ENCODE measurements at places on chromosomes 6 and 20. TPM values are rescaled to one million over a fixed set of nuclear protein-coding genes. Genes with fewer than 3 reads are reported as not detected.
A peak's percentile ranks its signal among the peaks of the same experiment; 100 is the strongest.

DNA sequence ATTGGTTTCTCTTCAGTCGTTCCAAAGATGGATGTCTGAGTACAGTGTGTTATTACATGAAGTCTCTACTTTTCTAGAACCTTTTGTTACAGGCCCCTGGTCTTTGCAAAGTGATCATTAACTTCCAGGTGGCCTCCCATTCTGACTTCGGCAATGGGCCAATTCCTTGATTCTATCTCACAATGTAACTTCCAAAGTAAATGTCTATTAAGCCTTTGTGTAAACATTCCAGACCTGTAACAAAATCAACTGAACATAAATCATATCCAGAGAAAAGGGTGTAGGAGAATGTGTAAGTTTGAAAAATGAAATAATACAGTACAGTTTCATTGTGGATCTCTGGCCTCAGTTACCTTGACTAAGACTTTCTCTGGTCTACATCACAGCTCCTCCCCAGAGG, 187.8 kb upstream of the JAG1 start:
- no peak overlapping the region for H3K27ac ChIP-seq
- H3K36me3 ChIP-seq = no peaks in the 10 kb centered on the region
- no peaks in the 10 kb centered on the region for H3K27me3 ChIP-seq
- no peaks in the 10 kb centered on the region for H3K4me1 ChIP-seq

DNA sequence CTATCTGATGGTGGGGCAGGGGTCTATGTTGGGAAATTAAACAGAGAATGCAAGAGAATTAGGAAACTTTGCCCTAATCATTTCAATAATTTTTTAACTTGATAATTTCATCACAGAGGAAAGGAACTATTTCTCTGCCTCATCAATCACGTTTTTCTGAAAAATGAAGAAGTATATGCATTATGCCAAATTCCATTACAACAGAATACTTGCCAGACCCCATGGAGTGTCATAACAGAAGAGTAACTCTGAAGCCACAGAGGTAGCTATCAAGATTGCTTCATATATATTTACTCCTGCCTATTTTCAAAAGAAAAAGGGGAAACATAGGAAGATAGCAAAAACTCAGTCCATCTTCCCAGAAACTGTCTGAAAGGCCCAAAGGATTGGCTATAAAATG, 5.7 kb upstream of the USP49 start:
- no peaks in the 10 kb centered on the region for H3K4me1 ChIP-seq
- H3K27ac ChIP-seq = no peak overlapping the region
- no peaks in the 10 kb centered on the region for H3K27me3 ChIP-seq
- H3K4me3 ChIP-seq = no peak overlapping the region
- no peak for DNase-seq
- peaks cover 23% of the 10 kb centered on the region for H3K36me3 ChIP-seq

DNA sequence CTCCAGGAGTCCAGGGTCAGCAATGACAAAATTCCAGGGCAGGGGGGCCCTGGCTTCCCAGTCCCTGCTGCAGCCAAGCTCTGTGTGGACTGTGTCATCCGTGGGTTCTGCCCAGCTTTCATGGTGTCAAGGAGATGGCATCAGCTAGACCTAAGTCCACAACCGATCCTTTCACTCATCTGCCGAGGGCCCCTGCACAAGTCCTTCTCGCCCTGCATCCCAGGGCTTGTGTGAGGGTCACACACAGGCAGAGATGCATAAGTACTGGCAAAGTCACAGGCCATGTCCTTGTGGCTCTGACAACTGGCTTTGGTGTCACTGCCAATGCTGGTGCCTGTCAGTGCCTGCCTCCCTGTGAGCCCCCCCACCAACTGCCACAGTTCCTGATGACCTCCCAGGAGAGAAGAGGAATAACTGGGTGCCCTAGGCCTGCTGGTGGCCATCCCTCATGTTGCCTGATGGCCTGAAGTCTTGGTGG, 181.4 kb upstream of the CST7 start:
- no peak overlapping the region for H3K4me3 ChIP-seq
- DNase-seq = peak; percentile 17
- H3K27ac ChIP-seq = no peak overlapping the region

The ASIP gene
- not detected for polyA plus RNA-seq

GRCh38 chr6:162443101-162443500, 284.5 kb downstream of the PRKN start:
- H3K27me3 ChIP-seq = no peaks in the 10 kb centered on the region
- no peak overlapping the region for H3K27ac ChIP-seq
- H3K4me3 ChIP-seq = no peak overlapping the region
- H3K4me1 ChIP-seq = no peaks in the 10 kb centered on the region

The SPATA25 gene
- polyA plus RNA-seq = 2.4 TPM

The ATG5 gene
- 35.0 TPM for polyA plus RNA-seq

The RSPH9 gene
- 3.8 TPM for polyA plus RNA-seq

GRCh38 chr6:31920811-31921210, 6.7 kb upstream of the C2 start:
- no peak overlapping the region for H3K4me3 ChIP-seq
- no peak for DNase-seq
- H3K27me3 ChIP-seq = no peaks in the 10 kb centered on the region

GRCh38 chr6:119497988-119498727, 148.6 kb upstream of the MAN1A1 start:
- no peak overlapping the region for H3K27ac ChIP-seq
- no peaks in the 10 kb centered on the region for H3K36me3 ChIP-seq
- no peak for DNase-seq
- H3K27me3 ChIP-seq = no peaks in the 10 kb centered on the region
- H3K4me3 ChIP-seq = no peak overlapping the region

The METTL24 gene
- polyA plus RNA-seq = 2.3 TPM

DNA sequence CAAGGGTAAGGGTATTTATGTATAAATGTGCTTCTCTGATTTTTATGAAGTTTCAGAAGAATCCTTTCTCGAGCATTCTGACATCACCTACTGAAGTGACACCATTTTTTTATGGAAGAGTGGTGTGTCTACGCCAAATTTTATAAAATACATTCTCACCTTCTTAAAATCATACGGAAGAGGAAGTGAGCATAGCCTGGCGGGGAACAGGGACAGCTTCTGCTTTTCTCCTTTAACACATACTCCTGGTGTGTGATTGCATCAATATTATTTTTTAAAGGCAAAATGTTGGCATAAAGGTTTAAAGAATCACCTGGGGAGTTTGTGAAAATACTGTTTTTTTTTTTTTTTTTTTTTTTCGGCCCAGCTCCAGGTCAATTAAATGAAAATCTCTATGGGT, 733.6 kb upstream of the MAN1A1 start:
- H3K27me3 ChIP-seq = no peaks in the 10 kb centered on the region
- H3K4me1 ChIP-seq = no peaks in the 10 kb centered on the region
- no peak overlapping the region for H3K4me3 ChIP-seq
- H3K27ac ChIP-seq = no peak overlapping the region
- H3K36me3 ChIP-seq = no peaks in the 10 kb centered on the region

DNA sequence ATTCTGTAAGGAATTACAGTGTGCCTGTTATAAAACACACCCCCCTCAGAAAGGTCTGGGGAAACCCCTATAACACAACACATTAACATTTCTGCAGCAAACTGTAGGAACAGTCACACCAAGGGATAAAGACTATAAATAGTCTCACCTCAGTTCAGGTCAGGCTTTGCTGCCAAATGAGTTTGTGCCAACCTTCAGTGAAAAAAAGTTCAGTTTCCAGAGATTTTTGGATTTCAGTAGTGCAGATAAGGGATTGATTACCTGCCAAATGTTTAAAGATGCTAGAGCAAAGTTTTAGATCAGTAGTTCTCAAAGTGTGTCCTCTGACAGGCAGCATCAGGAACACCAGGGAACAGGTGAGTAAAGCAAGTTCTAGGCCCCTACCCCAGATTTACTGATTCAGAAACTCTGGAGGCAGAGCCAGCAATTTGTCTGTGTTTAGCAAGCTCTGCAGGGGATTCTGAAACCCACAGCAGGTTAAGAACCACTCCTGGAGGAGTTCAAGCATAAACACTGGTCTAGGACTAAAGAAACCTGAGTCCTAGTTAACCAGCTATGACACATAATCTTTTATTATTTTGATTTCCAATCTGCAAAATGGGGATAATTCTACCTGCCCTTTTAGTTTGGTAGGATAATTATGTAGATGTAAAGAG, 111.0 kb downstream of the RCAN2 start:
- no peaks in the 10 kb centered on the region for H3K4me1 ChIP-seq
- no peak for DNase-seq
- no peaks in the 10 kb centered on the region for H3K36me3 ChIP-seq
- no peak overlapping the region for H3K27ac ChIP-seq
- H3K4me3 ChIP-seq = no peak overlapping the region

The TRIM15 gene
- not detected for polyA plus RNA-seq

GRCh38 chr6:157034436-157035230, 257.5 kb downstream of the ARID1B start:
- no peaks in the 10 kb centered on the region for H3K36me3 ChIP-seq
- peaks cover 47% of the 10 kb centered on the region for H3K4me1 ChIP-seq
- DNase-seq = no peak
- H3K27me3 ChIP-seq = no peaks in the 10 kb centered on the region
- H3K4me3 ChIP-seq = no peak overlapping the region
- no peak overlapping the region for H3K27ac ChIP-seq

DNA sequence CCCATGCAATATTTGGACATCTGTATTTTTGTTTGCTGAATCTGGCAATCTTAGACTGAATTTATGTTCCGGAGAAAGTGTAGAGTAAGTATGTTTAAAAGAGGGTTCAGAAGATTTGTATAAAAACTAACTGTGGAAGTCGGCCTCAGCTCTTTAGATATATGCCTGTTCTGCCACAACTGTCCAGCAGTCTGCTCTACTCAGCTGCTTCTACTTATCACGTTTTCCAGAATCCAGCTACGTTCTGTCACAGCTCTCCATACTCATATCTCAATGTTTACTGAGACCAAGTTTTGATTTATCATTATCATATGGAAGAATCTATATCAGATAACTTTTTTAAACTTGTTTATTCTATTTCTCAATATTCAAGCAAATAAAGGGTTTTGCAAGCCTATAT, 721.3 kb downstream of the EYS start:
- H3K27me3 ChIP-seq = no peaks in the 10 kb centered on the region
- H3K36me3 ChIP-seq = no peaks in the 10 kb centered on the region
- no peak overlapping the region for H3K4me3 ChIP-seq
- no peak for DNase-seq
- H3K4me1 ChIP-seq = no peaks in the 10 kb centered on the region
- H3K27ac ChIP-seq = no peak overlapping the region

DNA sequence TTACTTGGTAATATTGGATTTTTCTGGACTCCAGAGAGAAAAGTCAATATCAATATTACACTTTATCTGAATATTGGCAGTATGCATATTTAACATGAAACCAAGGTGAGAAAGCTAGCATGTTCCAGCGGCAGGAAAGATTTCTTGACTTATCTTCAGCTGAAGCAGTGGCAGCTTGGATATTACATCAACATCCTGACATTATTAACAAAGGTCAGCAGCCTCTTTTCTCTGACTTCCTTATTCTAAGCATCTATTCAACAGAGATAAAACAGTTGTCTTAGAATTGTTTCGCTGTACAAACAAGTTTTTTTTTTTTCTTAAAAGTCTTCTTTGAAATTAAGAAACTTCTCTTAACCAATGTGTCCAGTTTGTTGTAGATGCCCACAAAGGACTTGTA, 11.8 kb downstream of the DCBLD1 start:
- no peak for DNase-seq
- H3K36me3 ChIP-seq = no peaks in the 10 kb centered on the region
- H3K4me3 ChIP-seq = no peak overlapping the region
- H3K4me1 ChIP-seq = peaks cover 40% of the 10 kb centered on the region
- no peaks in the 10 kb centered on the region for H3K27me3 ChIP-seq

DNA sequence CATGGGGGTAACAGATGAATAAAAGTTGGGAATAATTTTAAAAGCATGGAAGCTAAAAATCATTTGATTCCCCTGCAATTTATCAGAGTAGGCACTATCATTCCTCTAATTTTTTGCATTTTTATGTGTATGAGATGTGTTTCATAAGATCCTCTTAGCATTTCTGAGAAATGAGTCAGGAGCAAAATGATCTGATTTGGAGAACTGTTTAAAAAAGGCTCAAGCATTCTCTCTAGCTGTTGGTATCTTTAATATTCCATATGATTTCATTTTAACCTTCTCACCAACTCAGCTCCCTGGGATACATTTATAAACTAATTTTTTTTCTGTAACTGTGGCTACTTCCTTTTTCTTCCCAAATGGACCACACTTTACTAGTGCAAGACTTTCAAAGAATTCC, 60.9 kb downstream of the MCHR2 start:
- H3K27ac ChIP-seq = no peak overlapping the region
- H3K4me3 ChIP-seq = no peak overlapping the region
- no peak for DNase-seq
- H3K27me3 ChIP-seq = no peaks in the 10 kb centered on the region

GRCh38 chr20:50715694-50716093, 15.7 kb upstream of the PARD6B start:
- no peak overlapping the region for H3K27ac ChIP-seq
- no peak overlapping the region for H3K4me3 ChIP-seq
- no peaks in the 10 kb centered on the region for H3K4me1 ChIP-seq
- no peak for DNase-seq
- no peaks in the 10 kb centered on the region for H3K27me3 ChIP-seq

DNA sequence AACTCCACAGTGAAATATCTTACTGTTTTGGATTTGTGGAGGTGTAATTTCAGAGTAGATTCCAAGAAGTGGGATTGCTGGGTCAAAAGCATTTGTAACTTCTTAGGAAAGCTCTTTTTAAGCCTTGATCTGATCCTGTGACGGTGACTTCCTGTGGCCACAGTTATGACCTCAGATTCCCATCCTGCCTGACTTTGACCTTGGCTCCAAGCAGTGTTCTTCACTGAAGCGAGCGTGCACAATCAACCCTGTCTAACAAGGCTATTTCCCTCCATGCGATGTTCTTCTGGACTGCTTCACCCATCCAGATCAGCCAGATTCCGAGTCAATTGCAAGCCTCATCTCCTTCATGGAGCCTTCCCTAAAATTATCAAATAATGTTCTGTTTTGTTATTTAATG, 102.5 kb upstream of the RNF24 start:
- no peak for DNase-seq
- no peaks in the 10 kb centered on the region for H3K27me3 ChIP-seq
- no peaks in the 10 kb centered on the region for H3K36me3 ChIP-seq
- H3K4me3 ChIP-seq = no peak overlapping the region
- no peaks in the 10 kb centered on the region for H3K4me1 ChIP-seq
